ENCODE measurements at places on chromosomes 2 and 18. TPM values are rescaled to one million over a fixed set of nuclear protein-coding genes. Genes with fewer than 3 reads are reported as not detected.
A peak's percentile ranks its signal among the peaks of the same experiment; 100 is the strongest.

The ZNF385B gene
- total RNA-seq: 3.1 TPM

The ANKRD23 gene
- 3.4 TPM for total RNA-seq

The XPO1 gene
- 138 TPM for total RNA-seq

The PRKAG3 gene
- not detected for total RNA-seq

The OTX1 gene
- total RNA-seq: 2.6 TPM

The ZNF521 gene
- 4.8 TPM for total RNA-seq

GRCh38 chr2:189585226-189585756 is 4.7 kb upstream of the SLC40A1 start:
- DNase-seq: no peak

DNA sequence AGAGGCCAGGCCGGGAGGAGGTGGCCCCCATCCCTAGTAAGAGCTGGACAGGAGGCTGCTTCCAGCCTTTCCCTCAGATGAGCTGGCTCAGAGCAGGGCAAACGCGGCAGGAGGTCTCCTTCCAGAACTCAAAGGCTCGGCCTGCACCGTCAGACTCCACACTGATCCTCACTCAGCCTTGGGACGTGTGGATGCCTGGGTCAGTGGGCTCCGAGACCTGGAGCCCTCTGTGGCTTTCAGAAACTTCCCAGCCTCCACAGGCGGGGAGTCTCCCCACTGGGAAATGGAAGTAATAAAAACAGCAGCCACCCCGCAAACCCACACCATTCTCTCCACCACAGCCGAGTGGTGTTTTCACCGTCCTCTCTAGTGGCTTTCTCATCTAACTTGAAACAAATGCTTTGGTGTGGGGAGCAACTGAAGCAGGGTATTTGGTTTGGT is 54.3 kb downstream of the INPP5D start:
- DNase-seq: no peak

GRCh38 chr2:219245899-219246230 is 586 bp downstream of the STK16 start:
- no peak for DNase-seq

- DNase-seq: no peak
These were observed 51.3 kb downstream of the ANKMY1 start for GRCh38 chr2:240506406-240507059.

DNA sequence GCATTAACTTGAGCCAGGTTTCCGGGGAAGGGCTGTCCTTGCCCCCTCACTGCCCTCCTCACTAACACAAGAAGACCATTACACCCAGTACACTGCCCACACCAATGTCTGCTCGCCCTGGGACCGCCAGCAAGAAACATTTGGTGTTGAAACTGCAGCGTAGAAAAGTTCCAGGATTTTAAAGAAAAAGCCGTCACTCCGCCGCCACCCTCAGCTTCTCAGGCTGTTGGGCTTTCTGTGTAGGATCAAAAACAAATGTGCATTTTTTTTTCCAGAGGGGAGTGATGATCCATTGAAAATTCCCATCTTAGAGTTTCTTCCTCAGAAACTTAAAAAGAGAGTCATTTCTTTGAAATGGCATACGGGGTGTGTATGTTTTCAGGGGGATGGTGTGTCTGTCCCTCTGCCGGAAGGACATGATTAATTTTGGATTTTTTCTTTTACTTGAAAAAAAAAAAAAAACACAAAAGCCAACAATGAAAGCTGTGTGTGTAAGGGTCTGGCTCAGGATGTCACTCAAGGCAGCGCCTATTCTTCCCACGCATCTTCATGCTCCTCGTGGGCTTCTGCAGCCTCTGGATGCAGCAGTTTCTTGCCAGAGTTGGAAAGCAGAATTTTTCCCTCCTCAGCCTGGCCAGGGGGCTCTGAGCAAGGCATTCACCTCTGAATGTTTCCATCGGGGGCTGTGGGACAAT is 184.9 kb downstream of the GLI2 start:
- DNase-seq: no peak

- peak; percentile 66 for DNase-seq
These were observed 4.6 kb upstream of the ARID5A start for GRCh38 chr2:96531872-96532505.

GRCh38 chr2:19857806-19858205 is 44.0 kb downstream of the TTC32 start:
- no peak for DNase-seq

DNA sequence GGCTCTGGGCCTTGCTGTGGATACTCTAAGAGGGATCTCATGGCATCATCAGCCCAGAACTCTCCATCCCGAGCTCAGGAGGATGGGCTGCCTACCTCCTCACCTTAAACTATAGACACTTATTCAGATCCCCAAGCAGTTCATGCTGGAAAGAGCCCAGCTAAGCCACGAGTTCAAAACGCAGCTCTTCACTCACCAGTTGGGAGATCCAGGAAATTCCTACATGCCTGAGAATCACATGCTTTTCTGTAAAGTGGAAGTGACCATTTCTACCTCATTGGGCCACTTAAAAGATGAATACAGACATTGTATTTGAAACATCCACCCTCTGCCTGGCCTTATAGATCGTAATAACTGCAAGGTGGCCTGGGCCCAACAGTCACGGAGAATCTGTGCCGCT is 6.6 kb downstream of the ATOH8 start:
- no peak for DNase-seq

GRCh38 chr2:225002656-225003045 is 39.6 kb downstream of the DOCK10 start:
- DNase-seq: no peak

GRCh38 chr2:216683846-216684245 is 11.5 kb downstream of the IGFBP5 start:
- DNase-seq: peak; percentile 18

- DNase-seq: no peak
These were observed 103.2 kb upstream of the SMIM21 start for GRCh38 chr18:75530566-75531211.

DNA sequence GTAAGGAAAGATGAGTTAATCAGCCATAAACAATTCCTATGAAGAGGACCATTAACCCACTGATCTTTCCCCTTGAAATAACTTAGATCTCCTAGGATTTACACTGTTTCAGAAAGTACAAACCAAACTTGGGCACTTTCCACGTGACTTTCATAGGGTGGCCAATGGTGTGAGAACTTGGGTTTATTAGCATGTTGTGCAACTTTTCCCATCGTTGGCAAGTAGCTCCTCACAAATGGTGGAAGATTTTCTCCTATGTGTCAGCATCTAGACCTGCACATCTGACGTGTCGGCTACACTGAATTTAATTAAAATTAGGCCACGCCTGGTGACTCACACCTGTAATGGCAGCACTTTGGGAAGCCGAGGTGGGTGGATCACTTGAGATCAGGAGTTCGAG is 116.3 kb downstream of the GALNT1 start:
- no peak for DNase-seq

GRCh38 chr2:61658841-61659780 is 121.0 kb upstream of the XPO1 start:
- no peak for DNase-seq

DNA sequence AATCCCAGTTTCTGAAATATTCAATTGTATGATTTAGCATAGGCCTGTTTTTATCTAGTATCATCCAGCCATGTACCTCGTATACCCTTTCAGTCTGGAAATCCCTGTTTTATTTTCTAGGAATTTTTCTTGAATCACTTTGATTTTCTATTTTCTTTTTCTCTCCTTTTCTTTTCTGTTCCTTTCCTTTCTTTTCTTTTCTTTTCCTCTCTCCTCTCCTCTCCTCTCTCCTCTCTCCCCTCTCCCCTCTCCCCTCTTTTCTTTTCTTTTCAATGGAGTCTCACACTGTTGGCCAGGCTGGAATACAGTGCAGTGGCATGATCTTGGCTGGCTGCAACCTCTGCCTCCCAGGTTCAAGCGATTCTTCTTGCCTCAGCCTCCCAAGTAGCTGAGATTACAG is 63.5 kb downstream of the SMCHD1 start:
- no peak for DNase-seq

GRCh38 chr18:52694804-52695203 is 354.8 kb downstream of the DCC start:
- DNase-seq: no peak

DNA sequence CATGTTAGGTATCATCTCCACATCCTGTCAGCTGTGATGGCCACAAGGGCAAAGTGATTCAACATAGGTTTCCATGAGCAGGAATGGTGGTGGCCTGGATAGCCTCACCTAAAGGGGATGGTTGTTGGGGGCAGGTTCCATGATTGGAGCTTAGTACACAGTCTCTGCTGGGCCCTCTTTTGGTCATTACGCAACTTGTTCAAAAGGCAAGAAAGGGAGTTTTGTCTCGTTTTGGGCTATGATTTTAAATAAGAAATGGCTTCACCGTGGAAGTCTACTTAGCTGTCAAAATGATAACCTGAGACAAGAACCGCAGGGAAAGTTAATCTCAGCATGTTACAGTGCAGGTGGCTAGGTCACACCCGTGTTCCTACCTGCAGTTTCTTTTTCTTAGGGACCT is 13.1 kb upstream of the MC4R start:
- no peak for DNase-seq

DNA sequence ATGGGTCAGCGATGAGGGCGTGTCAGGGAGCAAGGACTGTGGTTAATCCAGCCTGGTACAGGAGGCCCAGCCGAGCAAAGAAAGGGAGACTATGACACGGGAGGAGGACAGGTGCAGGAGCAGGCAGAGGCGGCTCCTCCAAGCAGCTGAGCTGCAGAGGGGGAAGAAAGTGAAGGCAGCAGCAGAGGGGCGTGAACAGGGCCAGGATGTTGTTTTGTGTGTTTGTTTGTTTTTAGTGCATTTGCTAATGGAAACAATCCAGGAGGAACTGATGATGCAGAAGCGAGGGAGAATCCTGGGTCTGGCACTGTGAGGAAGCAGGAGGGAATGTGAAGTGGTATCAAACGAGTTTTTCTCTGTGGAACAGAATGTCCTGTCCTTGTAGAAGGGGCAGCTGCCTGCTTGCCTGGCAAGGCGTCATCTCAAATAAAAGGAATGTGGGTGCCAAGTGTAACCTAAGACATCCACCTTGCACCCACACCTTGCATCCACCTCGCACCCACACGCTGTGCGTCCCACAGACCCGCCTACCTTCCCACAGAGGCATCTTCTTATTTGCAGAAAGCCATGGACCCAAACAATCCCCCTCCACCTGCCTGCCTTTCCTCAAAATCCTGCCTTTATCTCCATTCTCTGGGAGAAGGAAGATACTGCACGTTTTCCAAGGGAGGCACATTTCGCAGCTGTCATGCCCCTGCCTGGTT is 134.8 kb downstream of the SH3BP4 start:
- no peak for DNase-seq

GRCh38 chr2:85737481-85737880 is 16.3 kb upstream of the ATOH8 start:
- DNase-seq: no peak

GRCh38 chr18:3044931-3045698 is 32.2 kb upstream of the LPIN2 start:
- no peak for DNase-seq

DNA sequence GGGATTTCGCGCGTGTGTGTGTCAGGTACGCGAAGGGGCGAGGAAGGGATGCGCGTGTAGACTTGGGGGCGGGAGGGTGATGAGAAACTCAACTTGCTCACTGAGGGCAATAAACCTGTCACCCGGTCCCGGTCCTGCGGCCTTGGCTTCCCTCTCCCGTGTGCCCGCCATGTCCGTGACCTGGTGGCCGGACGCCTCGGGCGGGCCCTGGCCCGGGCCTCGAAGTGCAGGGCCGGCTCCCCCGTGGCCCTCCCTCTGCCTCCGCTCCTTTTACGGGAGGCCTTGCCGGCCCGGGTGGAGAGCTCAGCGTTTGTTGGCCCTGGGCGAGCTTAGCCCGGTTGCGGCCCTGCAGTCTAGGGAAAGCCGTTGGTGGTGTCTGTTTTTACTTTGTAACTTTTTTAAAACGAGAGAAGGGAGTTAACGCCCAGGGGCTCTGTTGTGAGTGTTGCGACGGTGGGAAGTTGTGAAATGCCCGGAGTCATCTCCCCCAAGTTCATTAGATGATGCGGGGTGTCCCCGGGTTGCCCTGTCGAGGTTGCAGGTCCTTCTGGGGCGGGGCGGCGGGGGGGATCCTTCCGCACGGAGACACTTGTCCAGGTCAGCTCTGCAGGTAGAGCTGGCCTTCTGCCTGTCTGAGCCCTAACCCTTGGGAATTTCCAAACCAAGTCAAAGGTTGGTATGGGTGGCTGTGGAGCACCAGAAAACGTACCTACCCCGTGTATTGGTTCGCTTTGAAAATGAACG is 883 bp downstream of the SMCHD1 start:
- peak; percentile 22 for DNase-seq

GRCh38 chr2:101509499-101510284 is 34.8 kb upstream of the RFX8 start:
- no peak for DNase-seq

- peak; percentile 12 for DNase-seq
These were observed 2.0 kb downstream of the SLC14A2 start for GRCh38 chr18:45617284-45617683.

DNA sequence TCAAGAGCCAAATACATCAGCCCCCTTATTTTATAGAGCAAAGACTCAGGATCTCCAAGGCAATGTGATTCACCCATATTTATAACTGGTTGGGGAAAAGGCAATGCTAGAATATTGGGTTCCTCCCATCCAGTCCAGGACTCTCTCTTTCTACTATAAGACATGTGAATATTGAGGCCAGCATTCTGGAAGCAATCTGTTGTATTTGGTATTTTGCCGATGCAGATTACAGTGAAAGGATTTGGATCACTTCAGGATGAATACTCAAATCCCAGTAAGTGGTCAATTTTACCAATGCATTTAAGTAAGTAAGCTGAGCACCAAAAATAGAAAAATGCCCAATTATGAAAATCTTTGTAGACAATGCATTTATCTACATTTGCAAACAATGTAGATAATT is 1834.7 kb upstream of the PIK3C3 start:
- no peak for DNase-seq

DNA sequence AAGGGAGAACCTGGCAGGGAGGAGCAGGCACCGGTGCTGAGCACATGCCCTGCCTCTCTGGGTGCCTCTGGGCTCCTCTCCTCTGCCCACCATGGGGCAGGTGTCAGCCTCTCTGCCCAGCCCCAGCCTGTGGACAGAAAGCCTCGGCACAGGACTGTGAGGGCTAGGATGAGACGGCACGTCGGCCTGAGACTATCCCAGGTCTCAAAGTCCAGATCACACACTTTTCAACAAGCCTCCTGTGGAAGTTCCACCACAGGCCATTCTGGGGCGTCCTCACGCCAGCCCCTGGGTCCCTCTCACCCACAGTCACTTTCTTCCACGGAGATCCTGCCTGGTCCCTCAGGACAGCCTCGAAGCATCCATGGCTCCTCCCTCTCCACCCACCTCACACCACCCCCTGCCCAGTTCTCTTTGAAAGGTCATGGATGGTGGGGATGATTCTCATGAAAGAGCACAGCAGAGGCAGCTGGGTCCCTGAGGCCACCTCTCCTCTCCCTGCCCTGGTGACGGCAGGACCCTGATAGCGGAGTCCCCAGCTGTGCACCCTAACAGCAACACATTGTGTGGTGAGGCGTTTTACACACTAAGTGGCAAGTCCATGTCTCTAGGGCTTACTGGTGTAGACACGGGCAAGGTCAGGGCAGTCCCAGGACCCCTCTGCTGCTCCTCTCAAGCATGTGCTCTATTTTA is 569.4 kb upstream of the SALL3 start:
- DNase-seq: no peak

GRCh38 chr2:120885749-120886148 is 150.1 kb downstream of the GLI2 start:
- no peak for DNase-seq

- no peak for DNase-seq
These were observed 56.6 kb upstream of the ALPP start for GRCh38 chr2:232321817-232322559.

All from esophagus squamous epithelium (tissue), 5 donors.